ENCODE measurements at places on chromosomes 5 and 9.

DNA sequence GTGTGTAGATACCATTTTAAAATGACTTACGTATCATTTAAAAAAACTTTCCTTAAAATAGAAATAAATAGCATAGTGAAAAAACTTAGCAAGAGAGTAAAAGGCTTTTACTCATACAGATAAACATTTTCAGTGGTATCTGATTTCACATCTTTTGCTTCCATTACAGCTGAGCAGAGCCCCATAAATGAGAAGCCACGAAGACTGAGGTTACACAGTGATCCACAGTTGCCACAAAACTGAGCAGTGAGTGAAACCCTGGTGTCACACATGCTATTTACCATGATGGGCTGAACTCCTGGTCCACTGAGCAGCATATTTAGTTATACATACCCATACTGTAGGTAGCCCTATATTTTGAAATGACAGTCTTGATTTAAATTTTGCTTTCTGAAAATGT lies 401.2 kb downstream of the KIAA0825 start:
- DNase-seq, result no peak

DNA sequence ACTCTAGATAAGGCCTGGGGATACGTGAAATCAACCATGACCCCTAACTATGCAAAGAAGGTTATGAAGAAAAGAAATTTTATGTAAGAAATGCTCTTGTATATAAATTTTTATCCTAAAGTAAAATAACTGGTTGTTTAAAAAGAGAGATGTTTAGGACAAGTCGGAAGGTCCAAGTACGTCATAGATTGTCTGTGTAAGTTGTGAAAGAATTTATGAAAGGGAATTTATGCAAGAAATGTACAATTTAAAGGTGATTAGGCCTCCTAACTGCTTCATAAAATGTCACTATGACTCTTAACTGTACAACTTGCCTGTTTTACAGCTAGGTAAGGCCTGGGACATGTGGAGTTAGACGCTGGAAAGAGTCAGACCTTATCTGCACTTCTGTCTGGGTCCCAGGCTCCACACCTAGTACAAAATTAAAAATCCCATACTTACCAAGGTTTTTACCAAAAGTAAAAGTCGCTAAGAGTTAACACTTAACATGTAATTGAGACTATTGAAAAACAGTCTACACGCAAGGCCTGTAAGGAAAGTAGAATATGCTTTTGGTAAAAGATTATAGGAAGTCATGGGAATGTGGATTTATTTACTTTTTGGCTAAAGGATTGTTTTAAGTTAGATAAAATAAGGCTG lies 77.4 kb downstream of the KIAA0825 start:
- DNase-seq, result no peak

DNA sequence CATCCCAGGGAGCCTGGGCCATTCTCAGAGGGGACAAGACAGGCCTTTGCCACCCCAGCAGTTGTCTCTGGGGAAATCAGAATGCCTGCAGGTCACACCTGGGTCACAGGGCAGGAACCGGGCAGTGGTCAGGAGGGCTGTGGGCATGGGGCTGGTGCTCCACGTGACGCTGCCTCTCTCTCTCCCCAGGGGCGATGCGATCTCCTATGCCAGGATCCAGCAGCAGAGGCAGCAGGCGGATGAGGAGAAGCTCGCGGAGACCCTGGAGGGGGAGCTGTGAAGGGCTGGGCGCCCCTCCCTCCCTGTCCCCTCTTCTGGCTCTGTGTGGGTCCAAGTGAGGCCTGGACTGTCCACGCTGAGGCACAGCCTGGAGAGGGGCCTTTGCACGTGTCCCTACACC lies 8.6 kb downstream of the CACFD1 start:
- DNase-seq, result no peak

DNA sequence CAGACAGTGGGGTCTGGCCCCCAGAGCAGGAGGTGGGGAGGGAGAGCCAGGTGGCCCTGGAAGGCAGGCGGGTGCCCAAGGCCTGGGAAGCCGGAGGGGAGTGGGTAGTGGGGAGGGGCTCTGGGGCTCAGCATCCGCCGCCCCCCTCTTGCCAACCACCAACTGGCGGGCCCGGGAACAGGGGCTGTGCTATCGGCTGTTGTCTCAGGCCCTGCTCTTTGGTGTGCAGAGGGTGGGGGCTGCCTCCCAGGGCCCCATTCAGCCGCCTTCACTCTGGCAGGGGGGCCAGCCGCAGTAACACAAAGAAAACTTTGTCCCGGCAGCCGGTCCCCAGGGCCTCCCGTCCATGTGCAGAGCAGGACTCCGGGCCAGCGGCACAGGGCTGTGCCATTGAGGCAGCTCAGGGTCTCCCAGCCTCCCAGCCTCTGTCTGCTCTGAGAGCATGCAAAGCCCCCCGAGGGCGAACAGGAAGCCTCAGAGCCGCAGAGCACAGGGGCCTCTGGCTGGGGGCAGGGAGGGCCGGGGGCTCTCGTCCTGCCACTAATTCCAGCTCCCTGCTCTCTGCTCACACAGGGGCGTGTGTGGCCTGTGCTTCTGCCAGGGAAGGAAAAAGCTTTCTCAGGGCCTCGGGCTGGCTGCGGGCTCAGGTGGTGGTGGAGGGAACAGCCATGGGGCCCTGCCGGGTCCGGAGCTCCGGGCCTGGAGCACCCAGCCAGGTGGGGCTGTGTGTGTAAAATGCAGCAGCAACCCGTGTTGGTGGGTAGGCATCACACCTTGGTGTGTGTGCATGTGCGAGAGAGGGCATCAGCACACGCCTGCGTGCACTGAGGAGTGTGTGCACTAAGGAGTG lies 54.2 kb upstream of the NOTCH1 start:
- no peak for DNase-seq

GRCh38 chr5:58088941-58089340 lies 370.9 kb downstream of the PLK2 start:
- no peak for DNase-seq

DNA sequence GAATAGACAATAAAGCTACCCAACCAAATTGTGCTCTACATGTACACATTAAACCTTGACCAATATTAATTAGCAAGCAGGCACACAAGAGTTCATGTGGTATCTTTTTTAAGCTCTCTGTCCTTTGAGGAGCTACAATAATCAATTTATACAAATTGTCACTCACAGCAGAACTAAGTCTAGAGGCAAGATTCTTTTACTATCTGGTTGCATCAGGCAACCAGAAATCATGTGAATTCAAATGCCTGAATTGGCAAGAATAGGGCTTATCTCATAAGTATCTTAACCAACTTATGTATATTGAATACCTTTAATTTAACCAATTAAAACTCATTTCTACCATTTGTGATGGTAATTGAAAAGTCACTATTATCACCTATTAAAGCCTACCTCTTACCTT lies 145.5 kb upstream of the HAPLN1 start:
- no peak for DNase-seq

DNA sequence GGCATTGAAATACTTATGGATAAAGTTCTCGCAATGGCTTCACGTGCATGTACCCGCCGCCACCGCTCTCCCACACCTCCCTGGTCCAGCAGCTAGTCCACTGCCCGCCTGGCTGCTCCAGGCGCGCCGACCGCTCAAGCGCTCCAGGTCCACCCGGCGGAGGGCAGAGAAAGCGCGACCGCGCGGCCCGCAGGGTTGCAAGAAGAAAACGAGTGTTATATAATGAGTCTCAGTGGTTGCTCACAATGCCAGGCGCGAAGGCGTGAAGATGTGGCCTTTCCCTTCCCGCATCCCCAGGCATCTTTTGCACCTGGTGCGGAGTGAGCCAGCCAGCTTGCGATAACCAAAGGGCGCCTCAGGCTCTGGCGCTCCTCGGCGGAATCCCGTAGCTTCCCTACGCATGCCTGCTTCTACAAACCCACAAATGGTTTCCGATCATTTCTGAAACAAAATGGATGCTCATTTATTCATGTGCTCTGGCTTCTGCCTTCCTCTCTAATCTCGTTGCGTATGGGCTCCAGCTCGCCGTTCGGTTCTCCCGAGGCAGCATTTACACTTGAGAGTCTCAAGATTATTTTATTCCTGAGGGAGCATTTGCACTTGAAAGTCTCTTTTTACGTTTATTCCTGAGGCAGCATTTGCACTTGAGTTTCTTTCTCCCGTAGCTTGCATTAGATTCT lies 25.7 kb downstream of the CDKN2A start:
- DNase-seq, result no peak

GRCh38 chr5:24141046-24141445 lies 503.7 kb downstream of the CDH10 start:
- DNase-seq, result no peak

- DNase-seq, result no peak
These were observed 56.0 kb downstream of the AUH start for GRCh38 chr9:91305596-91306295.

DNA sequence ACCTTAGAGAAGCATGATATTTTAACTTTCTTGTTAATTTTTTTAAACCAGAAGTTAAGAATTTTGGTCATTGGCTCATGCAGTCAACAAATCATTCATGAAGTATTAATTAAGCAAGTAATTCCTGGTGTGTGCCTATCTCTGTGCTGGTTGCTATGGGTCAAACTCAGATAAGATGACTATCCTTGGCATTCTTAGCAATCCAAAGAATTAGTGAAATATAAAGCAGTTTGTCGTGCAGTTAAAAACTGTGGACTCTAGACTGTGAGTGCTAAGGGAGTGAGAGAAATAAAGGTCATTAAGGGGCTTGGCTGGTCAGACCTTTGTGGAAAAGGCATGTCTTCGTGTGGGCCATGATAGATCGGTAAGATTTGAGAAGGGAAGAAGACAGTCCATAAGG lies 4.8 kb downstream of the CYFIP2 start:
- no peak for DNase-seq

- no peak for DNase-seq
These were observed 78.7 kb upstream of the SMIM23 start for GRCh38 chr5:171706736-171707441.

GRCh38 chr5:5711592-5711991 lies 289.1 kb downstream of the ICE1 start:
- DNase-seq, result no peak

DNA sequence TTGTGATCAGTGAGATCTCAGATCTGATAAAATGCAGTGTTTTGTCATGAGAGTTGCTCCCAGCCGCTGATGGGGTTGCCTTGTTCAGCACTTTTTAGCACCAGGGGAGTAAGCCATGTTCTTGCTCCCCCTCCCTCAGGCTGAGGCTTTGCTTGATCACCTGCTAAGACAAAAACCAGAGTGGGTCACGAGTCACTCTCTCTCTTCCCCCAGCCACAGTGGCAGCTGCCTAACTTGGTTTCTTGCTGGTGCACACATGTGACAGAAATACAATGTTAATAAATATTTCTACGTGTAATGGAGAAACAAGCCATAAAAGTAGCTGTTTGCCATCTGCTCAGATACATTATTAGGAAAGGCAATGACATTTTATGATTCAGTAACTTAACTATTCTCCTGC lies 212.4 kb upstream of the DMRT1 start:
- DNase-seq, result no peak

GRCh38 chr9:2158111-2158610 lies 143.0 kb downstream of the SMARCA2 start:
- DNase-seq, result peak; percentile 6

- no peak for DNase-seq
These were observed 271.1 kb upstream of the MVB12B start for GRCh38 chr9:126055381-126055985.

DNA sequence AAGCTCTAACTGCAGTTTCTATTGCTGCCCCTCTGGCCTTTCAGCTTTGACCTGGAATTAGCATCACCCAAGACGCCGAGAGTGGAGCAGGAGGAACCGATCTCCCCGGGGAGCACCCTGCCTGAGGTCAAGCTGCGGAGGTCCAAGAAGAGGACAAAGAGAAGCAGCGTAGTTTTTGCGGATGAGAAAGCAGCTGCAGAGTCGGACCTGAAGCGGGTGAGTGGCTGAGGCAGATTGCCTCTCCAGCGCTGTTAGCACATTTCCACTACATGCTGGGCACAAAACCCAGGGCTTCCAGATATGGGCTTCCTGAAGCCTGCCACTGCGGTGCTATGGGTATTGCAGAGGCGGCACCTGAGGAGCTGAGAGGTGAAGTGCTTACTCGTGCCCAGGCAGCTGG lies 26.8 kb upstream of the FOXI1 start:
- no peak for DNase-seq

DNA sequence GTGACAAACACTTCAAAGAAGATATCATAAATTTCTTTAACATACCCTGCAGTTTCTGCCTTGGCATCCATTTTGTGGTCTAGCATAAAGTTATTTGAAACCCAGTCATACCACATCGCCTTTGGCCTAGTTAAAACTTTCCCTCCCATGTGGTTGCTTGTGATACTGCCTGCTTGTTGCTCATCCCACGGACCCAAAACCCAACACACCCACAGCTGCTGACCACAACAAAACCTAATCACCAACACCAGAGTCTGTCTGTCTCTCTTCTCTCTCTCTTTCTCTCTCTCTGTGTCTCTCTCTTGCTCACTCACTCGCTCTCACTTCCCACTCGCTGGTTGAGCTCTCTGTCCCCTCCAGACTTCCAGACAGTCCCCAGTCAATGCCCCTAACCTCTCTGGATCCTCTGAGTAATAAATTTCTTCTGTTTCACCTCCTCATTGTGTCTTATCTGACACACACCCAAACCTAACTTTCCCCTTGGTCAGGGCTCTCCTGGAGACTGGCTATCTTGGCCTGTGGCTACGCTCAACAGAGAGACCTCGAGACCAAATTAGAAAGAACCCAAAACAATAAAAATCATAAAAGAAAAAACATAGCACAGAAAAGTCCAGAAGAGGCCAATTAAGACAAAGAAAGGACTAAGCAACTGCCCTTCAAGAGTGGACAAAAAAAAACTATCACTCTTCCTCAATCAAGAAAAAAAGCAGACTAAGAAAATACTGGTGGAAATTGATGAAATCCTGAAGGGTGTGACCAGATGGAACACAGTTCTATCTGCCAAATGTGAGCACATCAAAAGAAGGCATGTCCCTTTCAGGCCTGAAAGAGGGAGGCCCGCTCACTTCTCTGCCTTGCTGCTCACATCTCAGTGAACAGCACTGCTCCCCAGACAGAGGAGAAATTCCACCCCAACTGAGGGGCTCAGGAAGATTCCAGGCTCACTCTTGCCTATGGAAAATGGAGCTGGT lies 41.5 kb downstream of the TTLL11 start:
- no peak for DNase-seq

DNA sequence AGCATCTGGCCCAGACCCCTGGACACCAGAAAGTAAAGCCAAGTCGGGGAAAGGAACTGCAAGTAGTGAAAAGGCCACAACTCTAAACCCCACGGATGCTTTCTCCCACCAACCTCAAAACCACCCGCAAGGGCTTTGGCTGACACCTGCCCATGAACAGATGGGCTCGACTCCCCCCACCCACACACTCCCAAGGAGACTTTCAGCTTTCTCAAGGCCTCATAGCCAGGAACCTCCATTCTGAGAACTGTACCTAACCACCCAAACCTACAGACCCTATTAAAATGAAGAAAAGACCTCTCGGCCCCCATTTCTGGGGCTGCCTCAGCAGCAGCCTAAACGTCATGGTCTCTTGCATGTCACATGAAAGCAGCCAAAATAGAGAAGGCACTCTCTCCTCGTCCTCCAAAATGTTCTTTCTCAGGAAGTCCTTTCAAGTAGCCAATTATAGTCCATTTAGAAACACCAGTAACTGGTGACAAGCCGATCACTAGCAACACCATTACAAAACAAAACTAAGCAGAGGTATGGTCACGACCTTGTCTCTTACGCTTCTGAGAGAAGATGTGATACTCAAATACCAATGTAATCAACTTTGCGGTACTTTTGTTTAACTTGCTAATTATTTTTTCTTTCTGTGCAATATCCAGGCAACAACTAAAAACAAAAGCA lies 2.9 kb downstream of the B4GALT1 start:
- no peak for DNase-seq

GRCh38 chr9:94134629-94135028 lies 50.4 kb downstream of the PTPDC1 start:
- no peak for DNase-seq

- no peak for DNase-seq
These were observed 103.3 kb downstream of the SREK1 start for GRCh38 chr5:66247176-66247960.
